ENCODE measurements at places on chromosomes 16 and 17. TPM values are rescaled to one million over a fixed set of nuclear protein-coding genes. Genes with fewer than 3 reads are reported as not detected.
A peak's percentile ranks its signal among the peaks of the same experiment; 100 is the strongest.

The TP53TG3 gene
- not detected for total RNA-seq

The CCDC40 gene
- 1.5 TPM for total RNA-seq

The CSHL1 gene
- total RNA-seq: not detected

The ACACA gene
- total RNA-seq: 72.9 TPM

The CES3 gene
- 1.3 TPM for total RNA-seq

DNA sequence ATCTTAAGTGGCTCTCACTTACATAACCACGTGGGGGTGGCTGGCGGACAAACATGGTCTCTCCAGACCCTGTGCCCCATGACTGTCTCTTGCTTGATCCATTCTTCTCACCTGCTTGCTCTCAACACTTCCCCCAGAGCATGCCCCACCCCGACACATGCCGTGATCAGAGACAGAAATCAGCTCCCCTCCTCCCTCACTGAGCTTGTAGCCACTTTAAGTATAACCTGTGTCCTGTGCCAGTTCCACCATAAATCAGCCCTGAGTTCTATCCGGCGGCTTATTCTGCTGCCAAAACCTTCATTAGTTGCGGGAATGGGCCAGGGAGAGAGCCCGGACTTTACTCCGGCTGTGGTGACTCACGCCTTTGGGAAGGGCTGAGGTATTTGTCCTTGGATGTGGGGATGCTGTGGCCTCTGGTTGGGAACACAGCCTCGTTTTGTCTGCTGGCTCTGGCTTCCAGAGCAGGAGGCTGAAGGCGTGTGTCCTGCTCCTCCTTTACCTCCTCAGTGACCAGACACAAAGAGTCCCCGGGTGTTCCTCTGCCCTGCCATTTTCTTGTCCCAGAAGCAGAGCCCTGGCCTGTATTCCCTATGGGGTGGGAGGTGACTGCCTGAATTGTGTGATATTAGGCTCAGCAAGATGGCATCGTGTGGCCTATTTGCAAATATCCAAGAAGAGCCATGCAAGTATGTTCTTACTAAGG is 21.1 kb downstream of the ANKRD40 start:
- H3K27ac ChIP-seq: no peak overlapping the region
- peaks cover 31% of the 10 kb centered on the region for H3K4me1 ChIP-seq
- DNase-seq: peak; percentile 69
- H3K4me3 ChIP-seq: no peak overlapping the region

DNA sequence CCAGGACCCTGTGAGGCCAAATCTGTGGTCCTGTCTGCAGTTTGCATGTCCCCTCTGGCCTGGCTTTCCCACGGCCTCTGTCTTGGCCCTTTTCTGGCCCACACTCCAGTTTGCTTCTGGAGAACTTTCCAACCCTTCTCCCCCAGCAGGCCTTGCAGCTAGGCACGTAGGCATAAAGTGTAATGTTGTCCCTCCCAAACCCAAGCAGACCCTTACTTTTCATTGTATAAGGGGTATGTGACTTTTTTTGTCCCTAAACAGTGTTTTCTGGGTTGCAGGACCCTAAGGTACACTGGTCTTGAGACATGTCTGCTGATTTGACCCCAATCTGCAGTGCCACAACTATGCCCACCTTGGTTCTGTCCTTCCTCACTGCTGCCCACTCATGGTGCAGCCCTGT is 15.6 kb upstream of the SMPD3 start:
- no peaks in the 10 kb centered on the region for H3K4me1 ChIP-seq
- no peaks in the 10 kb centered on the region for H3K36me3 ChIP-seq
- no peak overlapping the region for H3K27ac ChIP-seq
- H3K4me3 ChIP-seq: no peak overlapping the region
- peaks cover 6% of the 10 kb centered on the region for H3K27me3 ChIP-seq
- DNase-seq: no peak

GRCh38 chr17:18626152-18626870 is 17.9 kb downstream of the TBC1D28 start:
- no peak overlapping the region for H3K27ac ChIP-seq
- no peak for DNase-seq

DNA sequence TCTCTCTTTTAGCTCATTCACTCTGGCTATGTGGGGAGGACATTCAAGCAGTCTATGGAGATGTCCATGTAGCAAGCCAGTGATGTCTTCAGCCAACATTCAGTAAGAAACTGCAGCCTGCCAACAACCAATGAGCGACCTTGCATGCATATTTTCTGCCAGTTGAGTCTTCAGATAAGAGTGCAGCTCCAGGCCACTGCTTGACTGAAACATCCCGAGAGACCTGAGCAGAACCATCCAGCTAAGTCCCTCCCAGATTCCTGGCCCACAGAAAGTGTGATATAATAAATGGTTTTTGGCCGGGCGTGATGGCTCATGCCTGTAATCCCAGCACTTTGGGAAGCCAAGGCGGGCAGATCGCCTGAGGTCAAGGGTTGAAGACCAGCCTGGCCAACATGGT is 10.5 kb upstream of the C17orf58 start:
- no peak overlapping the region for H3K27ac ChIP-seq
- H3K4me1 ChIP-seq: no peaks in the 10 kb centered on the region
- DNase-seq: peak; percentile 5
- no peak overlapping the region for H3K4me3 ChIP-seq
- H3K27me3 ChIP-seq: no peaks in the 10 kb centered on the region
- H3K36me3 ChIP-seq: no peaks in the 10 kb centered on the region

- peak overlapping the region; percentile 67 for H3K27ac ChIP-seq
- H3K4me1 ChIP-seq: peaks cover 18% of the 10 kb centered on the region
- H3K36me3 ChIP-seq: no peaks in the 10 kb centered on the region
- H3K4me3 ChIP-seq: no peak overlapping the region
- no peaks in the 10 kb centered on the region for H3K27me3 ChIP-seq
Measured at GRCh38 chr17:45228763-45229539, 7.3 kb downstream of the FMNL1 start.

DNA sequence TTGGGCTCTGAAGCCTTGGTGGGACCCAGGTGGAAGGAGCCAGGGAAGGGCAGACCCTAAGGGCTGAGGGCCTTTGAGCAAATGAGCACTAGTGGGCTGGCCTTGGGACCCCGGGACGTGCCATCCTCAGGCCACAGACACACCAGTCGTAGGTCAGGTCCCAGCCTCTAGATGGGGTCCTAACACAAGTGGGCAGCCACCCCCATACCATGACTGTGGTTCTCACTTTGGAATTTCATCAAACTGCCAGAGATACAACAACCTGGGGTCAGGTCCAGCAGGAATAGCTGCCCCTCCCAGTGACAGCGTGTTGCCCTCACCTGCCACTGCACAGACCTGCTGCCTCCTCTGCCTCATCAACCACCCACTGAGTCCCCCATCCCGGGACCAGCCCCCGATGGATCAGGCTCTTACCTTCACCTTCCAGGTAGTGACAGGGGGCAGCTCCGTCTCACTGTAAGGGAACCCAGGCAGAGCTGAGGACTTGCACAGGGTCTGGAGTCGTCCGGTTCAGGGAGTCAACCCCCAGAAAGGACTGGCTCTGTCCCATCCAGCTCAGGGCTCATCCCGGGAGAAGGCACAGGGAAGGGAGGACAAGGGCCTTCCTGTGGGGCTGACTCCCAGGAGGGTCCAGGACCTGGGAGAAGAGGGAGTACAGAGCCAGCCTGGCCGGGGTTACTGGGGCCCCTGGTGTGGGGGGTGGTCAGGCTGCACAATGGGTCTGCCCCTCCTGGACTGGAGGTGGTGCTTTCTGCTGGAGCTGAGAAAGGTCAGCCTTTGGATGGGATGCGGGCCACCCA is 40.0 kb downstream of the LGALS9 start:
- H3K4me1 ChIP-seq: no peaks in the 10 kb centered on the region
- H3K27me3 ChIP-seq: no peaks in the 10 kb centered on the region
- H3K4me3 ChIP-seq: no peak overlapping the region
- H3K36me3 ChIP-seq: no peaks in the 10 kb centered on the region
- DNase-seq: no peak

Measured in fibroblast of lung (primary cell).